ENCODE measurements at places on chromosomes 1 and 21. TPM values are rescaled to one million over a fixed set of nuclear protein-coding genes. Genes with fewer than 3 reads are reported as not detected.
A peak's percentile ranks its signal among the peaks of the same experiment; 100 is the strongest.

Gene EXOSC10
- 81.8 TPM for total RNA-seq

Gene SFN
- total RNA-seq = 86.8 TPM

- peaks cover 30% of the 10 kb centered on the region for H3K4me1 ChIP-seq
- H3K4me3 ChIP-seq = no peak overlapping the region
- no peaks in the 10 kb centered on the region for H3K27me3 ChIP-seq
- peaks cover 68% of the 10 kb centered on the region for H3K36me3 ChIP-seq
- DNase-seq = no peak
These were observed 12.1 kb downstream of the SFPQ start for GRCh38 chr1:35180776-35181374.

Gene RBBP5
- 16.5 TPM for total RNA-seq

GRCh38 chr1:39576016-39576657, 453 bp downstream of the PABPC4 start:
- no peak for DNase-seq
- H3K4me1 ChIP-seq = peaks cover 33% of the 10 kb centered on the region
- no peaks in the 10 kb centered on the region for H3K27me3 ChIP-seq
- peak overlapping the region; percentile 79 for H3K27ac ChIP-seq
- H3K4me3 ChIP-seq = peak overlapping the region; percentile 95

GRCh38 chr1:33792651-33793050, 71.2 kb upstream of the HMGB4 start:
- no peaks in the 10 kb centered on the region for H3K36me3 ChIP-seq
- no peak for DNase-seq
- no peaks in the 10 kb centered on the region for H3K4me1 ChIP-seq
- H3K27me3 ChIP-seq = peaks cover 9% of the 10 kb centered on the region
- no peak overlapping the region for H3K4me3 ChIP-seq

DNA sequence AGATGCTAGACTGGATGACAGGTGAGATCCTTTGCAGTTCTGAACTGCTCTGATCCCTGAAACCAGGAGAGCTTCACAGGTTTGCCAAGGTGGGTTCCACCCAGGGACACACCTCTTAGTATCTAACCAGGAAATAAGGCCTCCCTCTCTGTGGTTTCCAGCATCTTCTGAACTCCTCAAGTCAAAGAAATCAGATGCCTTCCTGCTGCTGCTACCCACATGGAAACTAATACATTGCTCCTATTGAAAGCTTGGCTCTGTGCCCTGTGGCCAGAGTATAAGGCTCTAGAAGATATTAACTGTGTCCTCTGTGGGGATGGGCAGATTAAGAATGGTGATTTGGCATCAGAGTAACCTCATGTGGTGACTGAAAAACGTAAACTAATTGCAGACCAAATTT, 75.0 kb upstream of the MRPS6 start:
- no peak for DNase-seq
- no peak overlapping the region for H3K27ac ChIP-seq
- no peak overlapping the region for H3K4me3 ChIP-seq

Gene CD1D
- 0.24 TPM for total RNA-seq

Gene CYYR1
- 5.2 TPM for total RNA-seq

DNA sequence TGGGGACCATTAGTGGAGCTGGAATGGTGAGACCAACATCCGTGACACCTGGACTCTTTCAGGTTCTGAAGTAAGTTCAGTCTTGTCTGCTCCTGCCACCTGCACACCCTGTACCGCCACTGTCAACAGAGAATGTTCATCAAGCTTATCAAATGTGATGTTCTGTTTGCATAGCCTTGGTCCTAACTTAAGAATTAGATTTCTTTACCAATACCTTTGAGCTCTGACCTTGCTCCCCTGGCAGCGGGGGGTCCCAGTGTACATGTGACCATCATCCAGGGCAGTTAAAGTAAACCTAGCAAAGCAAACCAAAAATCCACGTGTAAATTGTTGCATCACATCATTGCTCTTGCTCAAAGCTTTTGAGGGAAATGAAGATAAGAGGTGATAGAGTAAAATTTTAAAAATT, 14.5 kb downstream of the SLC25A33 start:
- peaks cover 20% of the 10 kb centered on the region for H3K36me3 ChIP-seq
- no peak overlapping the region for H3K4me3 ChIP-seq
- DNase-seq = no peak
- H3K4me1 ChIP-seq = peaks cover 16% of the 10 kb centered on the region

Gene PEA15
- total RNA-seq = 72.8 TPM

DNA sequence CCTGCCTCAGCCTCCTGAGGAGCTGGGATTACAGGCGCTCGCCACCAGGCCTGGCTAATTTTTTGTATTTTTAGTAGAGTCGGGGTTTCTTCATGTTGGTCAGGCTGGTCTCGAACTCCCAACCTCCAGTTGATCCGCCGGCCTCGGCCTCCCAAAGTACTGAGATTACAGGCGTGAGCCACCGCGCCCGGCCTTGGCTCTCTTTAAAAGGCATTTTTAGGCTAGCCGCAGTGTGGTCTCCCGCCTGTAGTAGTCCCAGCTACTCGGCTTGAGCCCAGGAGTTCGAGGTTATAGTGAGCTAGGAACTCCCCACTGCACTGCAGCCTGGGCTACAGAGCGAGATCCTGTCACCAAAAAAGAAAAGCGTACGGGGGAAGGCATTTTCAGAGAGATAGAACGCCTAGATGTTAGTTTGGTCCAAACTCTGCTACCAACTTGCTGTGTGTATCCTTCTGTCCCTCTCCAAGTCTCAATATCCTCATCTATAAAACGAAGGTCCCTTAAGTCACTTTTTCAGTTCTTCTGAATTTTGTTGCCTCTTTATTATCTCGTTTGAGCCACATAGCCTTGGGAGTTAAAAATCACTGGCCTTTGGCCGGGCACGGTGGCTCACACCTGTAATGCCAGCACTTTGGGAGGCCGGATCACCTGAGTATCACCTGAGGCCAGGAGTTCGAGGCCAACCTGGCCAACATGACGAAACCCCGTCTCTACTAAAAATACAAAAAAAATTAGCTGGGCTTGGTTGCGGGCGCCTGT, 734 bp downstream of the MED18 start:
- no peaks in the 10 kb centered on the region for H3K27me3 ChIP-seq
- peak overlapping the region; percentile 98 for H3K4me3 ChIP-seq
- DNase-seq = no peak

Gene PHACTR4
- 50.3 TPM for total RNA-seq

GRCh38 chr1:117473063-117473462, 105.8 kb downstream of the MAN1A2 start:
- no peak for DNase-seq
- H3K27me3 ChIP-seq = no peaks in the 10 kb centered on the region
- H3K27ac ChIP-seq = peak overlapping the region; percentile 8
- no peaks in the 10 kb centered on the region for H3K4me1 ChIP-seq

GRCh38 chr1:181152892-181153633, 64.6 kb downstream of the IER5 start:
- DNase-seq = no peak
- H3K27me3 ChIP-seq = no peaks in the 10 kb centered on the region
- H3K4me1 ChIP-seq = peaks cover 16% of the 10 kb centered on the region
- no peak overlapping the region for H3K4me3 ChIP-seq

- no peak for DNase-seq
- no peak overlapping the region for H3K27ac ChIP-seq
- no peaks in the 10 kb centered on the region for H3K36me3 ChIP-seq
- no peak overlapping the region for H3K4me3 ChIP-seq
- H3K4me1 ChIP-seq = no peaks in the 10 kb centered on the region
These were observed 709.4 kb downstream of the MATN1 start for GRCh38 chr1:30014031-30014430.

DNA sequence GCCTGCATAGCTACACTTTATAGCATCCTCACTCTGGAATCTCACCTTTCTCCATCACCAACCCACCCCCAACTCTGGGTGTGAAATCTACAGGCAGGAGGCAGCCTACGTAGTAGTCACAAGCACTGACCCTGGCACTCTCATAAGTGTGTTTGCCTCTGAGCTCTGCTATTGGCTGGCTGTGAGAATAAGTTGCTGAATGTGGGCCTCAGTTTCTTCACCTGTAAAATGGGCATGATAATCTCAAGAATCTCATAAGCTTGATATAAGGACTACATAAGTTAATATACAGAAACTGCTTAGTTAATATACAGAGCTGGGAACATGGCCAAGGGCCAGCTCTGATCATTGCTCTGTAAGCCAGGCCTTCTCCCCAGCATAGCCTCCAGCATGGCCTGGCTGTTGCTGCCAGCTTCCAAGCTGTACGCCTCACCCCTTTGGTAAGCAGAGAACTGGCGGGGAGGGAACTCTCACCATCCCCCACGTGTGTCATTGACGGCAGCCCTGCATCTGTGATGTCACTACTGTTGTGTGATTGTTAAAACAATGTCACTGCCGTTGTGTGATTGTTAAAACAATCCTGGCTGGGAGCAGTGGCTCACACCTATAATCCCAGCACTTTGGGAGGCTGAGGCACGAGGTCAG, 53.3 kb downstream of the SYF2 start:
- peaks cover 12% of the 10 kb centered on the region for H3K4me1 ChIP-seq
- no peaks in the 10 kb centered on the region for H3K27me3 ChIP-seq
- no peak overlapping the region for H3K4me3 ChIP-seq
- DNase-seq = no peak

Gene TRPM2
- 0.05 TPM for total RNA-seq

- no peaks in the 10 kb centered on the region for H3K27me3 ChIP-seq
- DNase-seq = no peak
- H3K4me3 ChIP-seq = no peak overlapping the region
- H3K27ac ChIP-seq = peak overlapping the region; percentile 12
- H3K4me1 ChIP-seq = peaks cover 11% of the 10 kb centered on the region
These were observed 94.2 kb upstream of the HOOK1 start for GRCh38 chr1:59720326-59721115.

DNA sequence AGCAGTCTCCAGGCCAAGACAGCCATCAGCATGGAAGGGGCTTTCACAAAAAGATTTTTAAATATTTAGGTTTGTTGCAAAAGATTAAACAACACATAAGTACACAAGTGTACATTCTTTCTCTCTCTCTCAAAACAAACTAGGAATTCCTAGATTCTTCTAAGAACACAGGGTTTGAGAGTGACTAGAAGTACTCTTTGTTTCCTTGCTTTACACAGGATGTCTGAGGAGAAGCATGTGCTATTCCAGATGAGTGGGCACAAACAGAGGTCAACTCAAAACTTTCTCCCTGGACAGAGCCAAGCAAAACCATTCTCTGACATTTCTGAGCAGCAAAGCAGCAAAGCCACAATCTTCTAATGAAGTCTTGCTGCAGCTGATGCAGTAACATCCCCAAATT, 210.6 kb upstream of the HOOK1 start:
- peaks cover 12% of the 10 kb centered on the region for H3K4me1 ChIP-seq
- H3K27me3 ChIP-seq = no peaks in the 10 kb centered on the region
- no peak overlapping the region for H3K4me3 ChIP-seq

Gene DUSP23
- total RNA-seq = 37.7 TPM

DNA sequence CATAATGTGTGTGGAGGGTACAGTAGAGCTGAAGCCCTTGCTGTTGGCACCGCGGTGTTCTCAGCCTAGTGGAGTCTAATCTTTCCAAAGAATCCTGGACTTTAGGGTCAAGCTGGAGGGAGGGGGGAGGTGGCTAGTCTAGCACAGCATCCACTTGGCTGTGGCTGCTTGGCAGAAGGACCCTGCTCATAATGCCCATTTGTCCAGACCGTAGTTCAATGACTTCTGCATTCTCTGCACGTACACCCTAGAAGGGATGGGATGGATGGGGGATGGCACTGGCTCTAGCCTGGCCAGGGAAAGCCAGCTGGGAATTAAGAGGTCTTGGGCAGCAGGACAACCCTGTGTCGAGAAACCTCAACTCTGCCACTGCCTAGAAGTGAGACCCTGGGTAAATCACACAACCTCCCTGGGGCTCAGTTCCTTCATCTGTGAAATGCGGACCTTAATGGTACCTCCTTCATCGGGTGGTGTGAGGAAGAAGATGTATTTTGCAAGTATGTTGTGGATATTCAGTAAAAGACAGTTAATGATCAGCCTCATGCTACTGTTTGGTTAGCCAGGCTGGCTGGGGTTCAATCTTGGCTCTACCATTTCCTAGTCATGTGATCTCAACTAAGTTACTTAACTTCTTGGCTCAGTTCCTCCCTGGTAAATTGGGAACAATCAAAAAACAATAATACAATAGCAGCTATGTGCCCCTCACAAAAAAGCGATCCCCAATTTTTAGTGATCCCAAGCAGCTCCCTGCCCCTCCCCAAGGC, 27.2 kb upstream of the CLIC4 start:
- H3K4me3 ChIP-seq = no peak overlapping the region
- H3K4me1 ChIP-seq = no peaks in the 10 kb centered on the region
- DNase-seq = no peak
- peak overlapping the region; percentile 13 for H3K27ac ChIP-seq
- H3K27me3 ChIP-seq = no peaks in the 10 kb centered on the region

Gene LRRN2
- total RNA-seq = 3.4 TPM

Gene MYOC
- not detected for total RNA-seq

Gene SPRR4
- not detected for total RNA-seq

- DNase-seq = peak; percentile 69
- peak overlapping the region; percentile 56 for H3K27ac ChIP-seq
- H3K36me3 ChIP-seq = no peaks in the 10 kb centered on the region
- H3K4me1 ChIP-seq = peaks cover 13% of the 10 kb centered on the region
- H3K27me3 ChIP-seq = peaks cover 32% of the 10 kb centered on the region
These were observed 11.6 kb downstream of the TINAGL1 start for GRCh38 chr1:31587720-31588423.

Gene CD2
- total RNA-seq = 0.17 TPM

DNA sequence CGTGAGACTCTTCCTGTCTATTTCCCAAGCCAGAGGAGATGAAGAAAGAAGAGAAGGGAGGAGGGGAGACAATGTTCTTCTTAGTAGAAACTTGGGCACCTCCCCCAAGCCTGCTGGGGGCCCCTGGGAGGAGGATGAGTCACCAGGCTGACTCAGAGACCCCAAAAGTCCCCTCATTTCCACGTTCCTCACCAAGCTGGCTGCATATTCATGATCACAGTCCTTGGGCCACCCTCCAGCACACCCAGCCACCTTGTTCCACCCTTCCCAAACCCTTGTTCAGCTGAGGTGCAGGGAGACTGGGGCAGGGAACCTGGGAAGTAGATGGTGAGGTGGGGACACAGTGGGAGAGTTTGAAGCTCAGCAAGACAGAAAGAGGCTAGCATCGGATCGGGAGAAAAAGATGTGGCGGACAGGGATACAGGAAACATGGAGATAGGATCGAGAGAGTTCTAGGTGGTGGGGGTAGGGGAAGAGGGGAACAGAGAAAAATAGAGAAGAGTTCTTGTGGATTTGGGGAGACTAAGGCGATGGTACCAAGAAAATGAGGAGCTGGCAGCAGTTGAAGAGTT, 712 bp downstream of the RAB13 start:
- peak overlapping the region; percentile 97 for H3K4me3 ChIP-seq
- H3K36me3 ChIP-seq = peaks cover 11% of the 10 kb centered on the region
- no peak for DNase-seq
- peak overlapping the region; percentile 86 for H3K27ac ChIP-seq

Gene LCE3D
- not detected for total RNA-seq

GRCh38 chr1:33328817-33329216, 7.9 kb upstream of the A3GALT2 start:
- no peak overlapping the region for H3K4me3 ChIP-seq
- H3K27me3 ChIP-seq = no peaks in the 10 kb centered on the region
- H3K4me1 ChIP-seq = no peaks in the 10 kb centered on the region
- DNase-seq = no peak
- no peak overlapping the region for H3K27ac ChIP-seq
- peaks cover 31% of the 10 kb centered on the region for H3K36me3 ChIP-seq

Gene DENND2D
- total RNA-seq = 12.7 TPM

- H3K4me3 ChIP-seq = peak overlapping the region; percentile 85
- no peak for DNase-seq
- peaks cover 7% of the 10 kb centered on the region for H3K36me3 ChIP-seq
These were observed 779 bp upstream of the DEGS1 start for GRCh38 chr1:224182057-224182865.

- H3K27ac ChIP-seq = peak overlapping the region; percentile 97
- no peaks in the 10 kb centered on the region for H3K27me3 ChIP-seq
These were observed 20.4 kb upstream of the SRSF4 start for GRCh38 chr1:29202053-29202452.

Gene TMEM200B
- 8.3 TPM for total RNA-seq

Gene KCNK1
- total RNA-seq = 18.7 TPM
